ENCODE measurements at places on chromosomes 1 and 21.
A peak's percentile ranks its signal among the peaks of the same experiment; 100 is the strongest.

- no peak for DNase-seq
Observed at GRCh38 chr1:234546890-234547788, 62.8 kb downstream of the IRF2BP2 start.

GRCh38 chr1:202994756-202995155 lies 12.4 kb upstream of the TMEM183A start:
- no peak for DNase-seq

DNA sequence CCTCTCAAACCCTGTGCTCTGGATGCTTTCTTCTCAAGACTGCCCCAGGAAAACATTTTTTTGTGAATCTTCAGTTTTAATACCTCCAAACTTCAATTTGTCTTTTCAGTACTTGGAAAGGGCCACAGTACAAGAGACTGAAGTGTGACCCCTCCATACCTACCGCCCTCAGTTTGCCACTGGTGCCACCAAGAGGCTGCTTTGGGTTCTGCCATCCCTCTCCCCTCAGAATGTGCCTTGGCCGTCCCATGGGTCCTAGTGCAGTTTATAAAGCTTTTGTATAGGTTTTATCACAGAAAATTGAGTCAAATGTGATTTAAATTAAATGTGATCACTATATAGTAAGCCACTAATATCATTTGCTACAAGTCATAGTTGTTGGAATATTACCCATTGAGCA lies 60.8 kb upstream of the PGD start:
- DNase-seq: no peak

DNA sequence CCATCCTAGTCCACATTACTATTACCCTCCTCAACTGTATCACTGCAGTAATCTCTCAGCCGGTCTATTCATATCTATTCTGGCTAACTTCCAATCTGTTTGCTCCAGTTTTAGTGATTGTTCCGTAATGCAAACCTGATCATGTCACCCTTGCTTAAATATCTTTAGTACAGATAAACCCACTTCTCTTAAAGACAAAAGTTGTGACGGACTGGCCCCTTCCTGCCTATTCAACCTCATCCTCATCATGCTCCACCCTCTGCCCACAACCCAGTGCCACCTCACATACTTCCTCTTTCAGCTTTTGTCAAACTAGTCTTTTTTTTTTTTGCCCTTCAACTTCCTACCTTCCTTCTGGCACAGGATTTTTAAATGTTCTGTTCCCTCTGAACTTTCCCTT lies 2.8 kb upstream of the C1orf162 start:
- peak; percentile 58 for DNase-seq

- no peak for DNase-seq
Observed at GRCh38 chr1:52554267-52554640, 1.4 kb upstream of the TUT4 start.

GRCh38 chr1:231990388-231990787 lies 363.8 kb downstream of the DISC1 start:
- no peak for DNase-seq

DNA sequence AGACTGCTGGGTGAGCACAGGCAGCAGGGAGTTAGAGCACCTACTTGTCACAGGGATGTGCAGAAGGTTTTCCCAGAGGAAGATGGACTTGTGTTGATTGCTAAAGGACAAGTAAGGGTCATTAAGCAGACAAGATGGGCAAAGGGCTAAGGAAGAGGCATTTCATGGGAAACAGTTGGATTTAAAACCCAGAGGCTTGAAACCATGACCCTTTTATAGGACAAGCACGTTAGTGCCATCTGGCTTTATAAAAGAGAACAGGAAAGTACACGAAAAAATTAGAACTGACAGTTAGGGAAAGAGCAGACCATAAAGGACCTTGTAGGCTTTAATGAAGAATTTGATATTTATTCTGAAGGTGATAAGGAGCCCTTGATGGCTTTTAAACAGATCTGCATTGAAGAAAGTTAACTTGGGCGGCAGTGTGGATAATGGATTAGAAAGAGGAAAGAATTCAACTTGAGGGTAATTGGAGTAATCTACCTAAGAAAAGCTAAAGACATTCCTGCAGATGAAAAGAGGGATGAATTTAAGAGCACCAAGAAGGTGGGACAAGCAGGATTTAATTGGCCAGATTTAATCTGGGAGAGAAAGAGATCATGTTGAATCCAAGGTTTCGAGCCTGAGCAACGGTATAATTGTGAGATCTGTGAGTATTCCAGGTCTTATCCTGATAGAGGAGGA lies 68.6 kb downstream of the ZC3H11B start:
- no peak for DNase-seq

DNA sequence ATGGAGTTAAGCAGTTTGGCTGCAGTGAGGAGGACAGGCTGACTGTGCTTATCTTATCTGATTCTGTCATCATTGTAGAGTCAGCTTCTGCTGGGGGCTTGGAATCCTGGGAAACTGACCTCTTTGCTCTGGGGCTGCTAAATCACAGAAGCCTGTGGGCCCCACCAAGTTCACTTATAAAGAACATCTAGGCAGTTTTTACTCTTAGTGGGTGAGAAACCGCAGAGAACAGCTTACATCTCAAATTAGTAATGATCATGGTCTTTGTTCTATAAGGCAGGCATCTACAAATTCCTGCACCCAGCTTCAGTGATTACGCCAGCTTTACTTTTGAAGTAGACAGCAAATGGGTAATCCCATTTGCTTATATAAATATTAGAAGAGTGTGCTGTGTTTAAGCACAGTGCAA lies 75.7 kb downstream of the ZC3H11B start:
- DNase-seq: no peak

DNA sequence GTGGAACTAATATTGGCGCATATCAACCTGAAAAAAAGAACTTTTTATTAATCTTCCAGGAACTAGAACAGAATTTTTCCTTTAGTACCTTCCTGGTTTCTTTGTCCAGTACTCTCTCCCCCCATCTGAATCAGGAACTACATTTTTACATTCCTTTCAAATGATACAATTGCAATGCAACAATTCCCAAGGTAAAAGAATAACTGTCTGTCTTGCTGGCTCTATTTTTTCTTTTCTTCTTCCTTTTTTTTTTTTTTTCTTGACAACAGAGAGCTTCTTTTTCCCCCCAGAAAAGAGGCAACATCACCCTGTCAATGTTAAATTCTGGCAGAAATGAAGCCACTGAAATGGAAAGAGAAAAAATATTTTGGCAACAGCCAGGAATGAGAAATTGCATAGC lies 4.5 kb upstream of the CD101 start:
- no peak for DNase-seq

DNA sequence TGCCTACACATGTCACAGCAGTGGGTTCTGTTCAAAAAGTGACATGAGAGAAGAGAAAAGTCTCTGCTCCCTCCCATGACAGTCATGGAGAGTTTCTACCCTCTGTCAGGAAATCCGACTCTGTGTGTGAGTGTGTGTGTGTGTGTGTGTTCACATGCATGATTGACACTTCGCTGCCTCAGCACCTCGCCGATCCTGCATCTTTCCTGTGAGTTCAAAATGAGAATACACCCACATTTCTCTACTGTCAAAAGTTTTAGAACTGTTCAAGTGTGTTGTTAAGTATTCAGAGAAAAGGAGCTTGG lies 46.2 kb upstream of the COX20 start:
- DNase-seq: no peak

DNA sequence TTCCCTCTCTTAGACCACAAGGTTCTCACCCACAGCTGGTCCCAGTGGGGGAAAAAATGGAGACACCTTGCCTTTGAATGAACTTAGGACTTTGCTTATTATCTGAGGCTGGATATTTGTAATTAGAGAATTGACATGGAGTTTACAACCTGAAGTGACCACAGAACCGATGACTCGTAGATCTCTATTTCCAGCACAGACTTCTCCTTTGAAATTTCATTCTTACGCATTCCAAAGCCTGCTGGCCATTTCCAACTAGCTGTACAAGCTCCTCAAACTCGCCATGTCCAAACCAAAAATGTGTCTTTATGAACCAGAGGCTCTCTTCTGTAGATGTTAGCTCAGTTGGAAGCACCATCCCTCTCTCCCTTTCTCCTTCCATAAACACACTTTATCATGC lies 12.0 kb downstream of the RAB7B start:
- no peak for DNase-seq

DNA sequence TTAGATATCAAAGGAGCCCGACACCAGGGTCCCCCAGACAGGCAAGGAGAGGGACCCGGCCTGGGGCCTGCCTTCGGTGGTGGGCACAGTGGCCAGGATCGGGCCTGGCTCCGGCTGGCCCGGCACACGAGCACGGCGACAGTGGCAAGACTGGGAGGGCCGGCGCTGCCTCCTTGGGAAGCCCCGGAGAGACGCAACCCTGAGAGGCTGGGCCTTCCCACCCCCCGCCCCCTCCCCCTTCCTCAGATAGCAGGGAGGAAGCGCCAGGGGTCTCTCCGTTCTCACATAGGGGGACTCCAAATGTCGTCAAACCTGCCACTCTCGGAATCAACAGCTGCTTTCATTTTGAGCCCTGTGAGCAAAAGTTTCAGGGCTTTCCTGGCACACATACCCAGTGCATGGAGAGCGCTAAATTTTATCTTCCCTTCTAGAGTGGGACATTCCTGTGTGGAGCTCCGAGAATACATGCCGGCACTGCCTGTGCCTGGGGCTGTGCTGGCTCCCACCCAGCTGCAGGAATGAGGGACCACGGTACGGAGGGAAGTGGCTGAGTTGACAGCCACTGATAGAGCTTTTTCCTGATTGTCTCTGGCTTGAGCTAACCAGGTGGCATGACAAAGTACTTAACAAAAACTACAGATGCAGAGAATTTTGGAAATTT lies 62.4 kb downstream of the CD247 start:
- DNase-seq: no peak

DNA sequence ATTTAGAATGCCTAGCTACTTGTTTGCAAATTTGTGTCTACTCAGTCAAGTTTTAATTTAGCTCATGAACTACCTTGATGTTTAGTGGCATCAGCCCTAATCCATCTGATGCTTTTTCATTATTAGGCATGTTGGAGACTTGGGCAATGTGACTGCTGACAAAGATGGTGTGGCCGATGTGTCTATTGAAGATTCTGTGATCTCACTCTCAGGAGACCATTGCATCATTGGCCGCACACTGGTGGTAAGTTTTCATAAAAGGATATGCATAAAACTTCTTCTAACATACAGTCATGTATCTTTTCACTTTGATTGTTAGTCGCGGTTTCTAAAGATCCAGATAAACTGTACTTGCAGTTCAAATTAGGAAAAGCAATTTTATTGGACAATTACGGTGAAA lies 7.6 kb downstream of the SOD1 start:
- DNase-seq: no peak

DNA sequence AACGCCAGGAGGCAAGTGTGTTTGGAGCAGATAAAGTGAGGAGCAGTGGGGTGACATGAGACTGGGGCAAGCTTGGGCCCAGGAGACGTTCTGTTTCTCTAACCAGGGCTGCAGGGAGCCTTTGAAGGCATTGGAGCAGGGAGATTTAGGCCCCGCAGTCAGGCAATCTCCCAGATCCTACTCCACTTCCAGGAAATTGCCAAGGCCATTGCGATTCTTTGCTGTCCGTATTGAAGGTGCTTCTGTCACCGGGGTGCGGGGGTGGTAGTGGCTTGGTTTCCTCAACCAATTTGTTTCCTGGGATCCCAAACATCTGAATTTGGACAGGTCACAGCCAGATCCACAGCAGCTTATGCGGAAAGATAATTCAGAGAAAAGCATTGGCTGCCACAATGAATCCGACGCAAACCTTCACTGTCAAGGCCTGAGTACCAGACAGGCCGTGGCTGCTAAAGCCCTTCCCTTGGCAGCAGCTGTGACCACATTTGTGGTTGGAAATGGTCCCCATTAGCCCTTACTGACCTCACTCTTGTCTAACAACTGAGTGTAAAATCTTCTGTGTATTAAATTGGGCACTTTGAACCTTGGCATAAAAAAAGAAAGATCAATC lies 385.6 kb downstream of the PTPRU start:
- DNase-seq: no peak

GRCh38 chr1:118985640-118986554 lies 2.2 kb downstream of the TBX15 start:
- DNase-seq: no peak

- no peak for DNase-seq
Observed at GRCh38 chr1:20147846-20148570, 8.9 kb downstream of the PLA2G2F start.

GRCh38 chr1:20787840-20788795 lies 1.0 kb upstream of the HP1BP3 start:
- no peak for DNase-seq

DNA sequence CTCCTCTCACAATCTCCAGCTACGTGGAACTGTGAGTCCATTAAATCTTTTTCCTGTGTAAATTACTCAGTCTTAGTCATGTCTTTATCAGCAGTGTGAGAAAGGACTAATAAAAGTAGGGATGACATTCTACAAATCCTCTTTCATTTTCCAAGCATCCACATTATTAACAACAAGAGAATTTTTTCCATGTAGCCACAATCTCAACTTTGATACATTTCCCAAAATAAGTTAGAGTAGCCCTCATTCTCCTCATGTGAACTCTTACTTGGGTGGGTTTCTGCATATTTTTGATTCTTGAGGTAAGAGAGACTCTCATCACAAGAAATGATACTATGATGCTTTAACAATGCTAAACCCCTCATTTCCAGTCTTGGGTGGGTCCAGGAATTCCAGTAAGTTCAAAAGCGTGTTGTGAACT lies 52.8 kb downstream of the TNFSF18 start:
- DNase-seq: no peak

GRCh38 chr21:43790010-43790524 lies 690 bp downstream of the RRP1 start:
- no peak for DNase-seq

- DNase-seq: peak; percentile 12
Observed at GRCh38 chr1:22662318-22662717, 9.3 kb downstream of the C1QB start.

GRCh38 chr1:60428127-60428526 lies 354.6 kb upstream of the C1orf87 start:
- DNase-seq: no peak

DNA sequence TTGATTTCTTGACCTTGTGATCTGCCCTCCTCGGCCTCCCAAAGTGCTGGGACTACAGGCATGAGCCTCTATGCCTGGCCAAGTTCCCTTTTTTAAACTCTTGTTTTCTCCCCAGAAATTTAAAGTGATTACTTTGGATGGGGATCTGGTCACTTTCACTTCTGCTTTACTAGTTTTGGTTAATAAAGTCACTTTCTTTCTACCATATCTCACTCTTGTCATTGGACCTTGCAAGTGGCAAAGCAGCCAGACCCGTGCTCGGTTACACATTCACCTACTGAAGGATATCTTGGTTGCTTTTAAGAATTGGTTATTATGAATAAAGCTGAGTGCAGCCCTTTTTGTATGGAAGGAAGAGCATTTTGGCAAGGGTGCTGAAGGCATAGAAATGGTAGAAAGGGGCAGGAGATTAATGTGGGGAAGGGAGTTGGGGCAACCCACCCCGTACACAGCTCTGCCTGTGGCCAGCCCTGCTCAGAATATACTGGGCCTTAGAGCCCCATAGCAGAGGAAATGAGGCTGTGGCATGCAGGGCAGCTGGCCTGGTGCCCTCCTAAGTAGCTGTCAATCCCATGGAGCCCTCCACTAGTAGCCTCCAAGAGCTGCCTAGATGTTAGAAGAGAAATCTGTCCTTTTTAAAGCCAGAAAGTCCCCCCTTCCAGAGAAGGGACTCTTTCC lies 40.7 kb downstream of the CD2 start:
- DNase-seq: peak; percentile 66

Measured in GM12864 (cell line).